H54 (cell line): ENCODE measurements at places on chromosomes 1 and 21.

GRCh38 chr21:46125846-46126301 is 28.0 kb downstream of the COL6A2 start:
- DNase-seq, result no peak

DNA sequence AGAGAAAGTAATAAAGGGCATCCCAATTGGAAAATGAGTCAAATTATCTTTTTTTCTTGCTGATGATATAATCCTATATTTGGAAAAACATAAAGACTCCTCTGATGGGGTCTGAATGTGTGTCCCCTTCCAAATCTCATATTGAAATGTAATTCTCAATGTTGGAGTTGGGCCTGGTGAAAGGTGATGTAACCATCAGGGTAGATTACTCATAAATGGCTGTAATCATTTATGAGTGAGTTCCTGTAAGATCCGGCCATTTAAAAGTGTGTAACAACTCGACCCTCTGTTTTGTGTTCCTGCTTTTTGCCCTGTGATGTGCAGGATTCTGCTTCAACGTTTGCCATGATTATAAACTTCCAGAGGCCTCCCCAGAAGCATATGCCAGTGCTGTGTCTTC is 44.3 kb upstream of the MAP1LC3C start:
- DNase-seq, result no peak

DNA sequence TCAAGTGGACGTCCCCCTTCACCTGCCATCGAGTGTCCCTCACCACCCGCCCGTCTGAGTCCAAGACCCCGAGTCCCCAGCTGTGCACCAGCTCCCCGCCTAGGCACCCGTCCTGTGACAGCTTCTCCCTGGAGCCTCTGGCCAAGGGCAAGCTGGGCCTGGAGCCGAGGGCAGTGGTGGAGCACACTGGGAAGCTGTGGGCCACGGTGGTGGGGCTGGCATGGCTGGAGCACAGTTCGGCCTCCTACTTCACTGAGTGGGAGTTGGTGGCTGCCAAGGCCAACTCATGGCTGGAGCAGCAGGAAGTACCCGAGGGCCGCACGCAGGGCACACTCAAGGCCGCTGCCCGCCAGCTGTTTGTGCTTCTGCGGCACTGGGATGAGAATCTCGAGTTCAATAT is 63.2 kb downstream of the VWA5B1 start:
- DNase-seq, result no peak

DNA sequence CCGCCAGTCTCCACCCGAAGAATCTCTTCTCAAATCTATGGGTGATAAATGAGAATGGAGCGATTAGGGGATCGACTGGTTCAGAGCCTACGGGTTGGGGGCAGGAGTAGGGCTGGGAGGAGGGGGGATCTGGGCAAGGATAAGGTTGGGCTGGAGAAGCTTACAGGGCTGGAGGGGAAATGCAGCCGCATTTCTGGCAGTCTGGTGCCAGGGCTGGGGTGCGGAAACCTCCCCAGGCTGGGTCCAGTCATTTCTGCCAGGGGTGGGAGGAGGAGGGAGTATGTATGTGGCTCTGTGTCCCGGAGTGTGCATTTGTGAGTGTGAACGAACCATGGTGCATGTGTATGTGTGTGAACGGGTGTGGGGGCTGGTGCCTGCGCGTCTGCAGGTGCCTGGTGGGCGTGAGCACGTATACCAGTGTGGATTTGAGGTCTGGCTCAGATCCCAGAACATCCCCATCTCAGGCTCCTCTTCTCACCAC is 10.2 kb downstream of the C1orf216 start:
- no peak for DNase-seq

- no peak for DNase-seq
Measured at GRCh38 chr21:28938726-28939125, 54.0 kb downstream of the LTN1 start.

GRCh38 chr1:68167211-68167610 is 65.1 kb downstream of the WLS start:
- DNase-seq, result no peak

DNA sequence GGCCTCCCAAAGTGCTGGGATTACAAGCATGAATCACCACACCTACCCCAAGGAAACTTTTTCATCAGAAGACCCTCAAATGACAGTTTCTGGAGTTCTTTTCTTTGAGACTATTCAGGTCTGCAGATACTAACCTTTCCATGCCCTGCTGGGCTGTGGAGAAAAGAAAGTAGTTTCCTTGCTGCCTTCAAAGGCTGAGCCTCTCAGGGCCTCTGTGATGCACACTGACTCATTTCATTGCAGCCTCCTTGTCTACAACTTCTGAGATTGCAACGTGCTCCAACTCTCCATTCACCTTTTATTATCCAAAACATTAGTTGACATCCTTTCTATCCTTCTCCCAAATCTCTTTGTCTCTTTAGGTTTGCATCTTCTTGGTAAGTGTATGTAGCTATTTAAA is 8.8 kb upstream of the SAMSN1 start:
- DNase-seq, result no peak

GRCh38 chr1:185463011-185463410 is 146.0 kb upstream of the IVNS1ABP start:
- DNase-seq, result no peak

- no peak for DNase-seq
Measured at GRCh38 chr21:35197992-35198431, 148.9 kb upstream of the RUNX1 start.

DNA sequence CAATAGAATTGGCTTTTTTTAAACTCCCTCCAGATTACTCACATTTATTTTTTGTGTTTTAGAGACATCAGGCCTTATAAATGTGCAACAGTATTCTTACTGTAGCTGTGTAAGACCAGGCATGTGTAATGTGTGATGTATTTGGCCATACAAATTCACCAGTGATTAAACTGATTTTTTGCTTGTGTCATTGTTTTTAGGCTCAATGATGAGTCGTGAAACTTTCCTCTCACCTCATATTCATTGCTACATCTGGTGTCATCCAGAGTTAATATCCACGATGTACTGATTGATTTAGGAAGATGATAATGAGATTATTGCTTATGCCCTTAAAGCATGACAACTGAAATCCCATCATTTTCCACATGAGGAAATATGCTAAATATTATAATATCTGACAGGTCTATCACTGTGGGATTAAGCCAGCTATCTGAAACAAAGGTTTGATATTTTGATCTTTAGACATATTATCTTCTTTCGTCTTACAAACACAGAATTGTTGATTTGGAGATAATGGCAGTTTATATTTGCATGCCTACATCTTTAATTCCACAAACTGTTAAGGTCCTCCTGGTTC is 487.9 kb downstream of the PTBP2 start:
- no peak for DNase-seq

DNA sequence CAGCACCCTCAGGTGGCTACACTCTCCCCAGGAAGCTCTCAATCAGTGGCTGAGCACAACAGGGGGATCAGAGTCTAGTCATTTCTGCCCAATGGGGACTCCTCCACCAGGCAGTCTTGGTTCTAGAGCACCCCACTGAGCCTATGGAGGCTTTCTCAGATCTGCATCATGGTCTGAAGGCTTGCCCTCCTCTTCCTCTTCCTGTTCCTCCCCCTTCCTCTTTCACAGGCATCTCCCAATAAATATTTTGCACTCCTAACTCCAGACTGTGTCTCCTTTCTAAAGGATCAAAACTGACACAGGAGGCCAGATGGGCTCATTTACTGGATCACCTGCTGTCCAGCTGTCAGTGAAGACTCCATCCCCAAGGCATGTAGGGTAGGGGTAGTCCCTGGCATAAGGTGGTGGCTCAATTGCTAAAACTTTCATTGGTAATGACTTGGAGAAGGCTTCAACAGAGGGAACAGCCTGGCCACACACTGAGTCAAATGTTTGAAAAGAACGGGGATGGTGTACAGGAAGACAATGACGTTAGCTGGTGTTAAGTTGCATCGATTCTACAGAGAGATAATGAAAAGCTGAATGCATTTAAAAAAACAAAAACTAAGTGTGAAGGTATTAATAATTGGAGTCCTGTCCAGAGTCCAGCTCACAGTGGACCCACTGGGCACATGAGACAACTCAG is 84.2 kb upstream of the SLC2A1 start:
- no peak for DNase-seq

GRCh38 chr1:220219136-220219442 is 53.2 kb downstream of the RAB3GAP2 start:
- DNase-seq, result no peak

- DNase-seq, result no peak
Measured at GRCh38 chr1:26986658-26987057, 6.8 kb upstream of the TRNP1 start.

- DNase-seq, result no peak
Measured at GRCh38 chr1:226886122-226886901, 15.9 kb downstream of the PSEN2 start.

- peak; percentile 92 for DNase-seq
Measured at GRCh38 chr21:46038871-46039397, 57.4 kb downstream of the COL6A1 start.

DNA sequence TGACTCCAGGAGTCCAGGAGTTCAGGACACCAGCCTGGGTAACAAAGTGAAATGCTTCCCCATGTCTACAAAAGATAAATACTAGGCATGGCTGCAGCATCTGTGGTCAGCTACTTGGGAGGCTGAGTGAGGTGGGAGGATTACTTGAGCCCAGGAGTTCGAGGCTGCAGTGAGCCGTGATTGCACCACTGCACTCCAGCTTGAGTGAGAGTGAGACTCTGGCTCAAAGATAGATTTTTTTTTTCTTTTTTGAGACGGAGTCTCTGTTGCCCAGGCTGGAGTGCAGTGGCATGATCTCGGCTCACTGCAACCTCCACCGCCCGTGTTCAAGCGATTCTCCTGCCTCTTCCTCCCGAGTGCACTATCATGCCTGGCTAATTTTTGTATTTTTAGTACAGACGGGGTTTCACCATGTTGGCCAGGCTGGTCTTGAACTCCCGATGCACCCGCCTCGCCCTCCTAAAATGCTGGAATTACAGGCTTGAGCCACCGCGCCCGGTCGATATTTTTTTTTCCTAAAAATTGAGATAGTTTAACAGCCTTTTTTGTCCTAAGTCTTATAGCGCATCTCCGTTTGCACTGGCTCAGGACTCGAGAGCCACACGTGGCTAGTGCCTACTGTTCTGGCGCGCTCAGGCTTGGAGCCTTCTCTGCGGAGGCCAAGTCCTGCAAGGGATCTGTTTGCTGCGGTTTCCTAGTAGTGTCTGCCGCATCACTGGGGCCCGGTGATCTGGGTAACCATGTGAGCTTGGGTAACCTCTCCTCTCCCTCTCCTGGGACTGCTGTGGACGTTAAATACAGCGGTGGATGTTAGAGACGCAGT is 1.0 kb upstream of the MFN2 start:
- no peak for DNase-seq

- DNase-seq, result no peak
Measured at GRCh38 chr1:34863501-34863900, 4.0 kb upstream of the SMIM12 start.

DNA sequence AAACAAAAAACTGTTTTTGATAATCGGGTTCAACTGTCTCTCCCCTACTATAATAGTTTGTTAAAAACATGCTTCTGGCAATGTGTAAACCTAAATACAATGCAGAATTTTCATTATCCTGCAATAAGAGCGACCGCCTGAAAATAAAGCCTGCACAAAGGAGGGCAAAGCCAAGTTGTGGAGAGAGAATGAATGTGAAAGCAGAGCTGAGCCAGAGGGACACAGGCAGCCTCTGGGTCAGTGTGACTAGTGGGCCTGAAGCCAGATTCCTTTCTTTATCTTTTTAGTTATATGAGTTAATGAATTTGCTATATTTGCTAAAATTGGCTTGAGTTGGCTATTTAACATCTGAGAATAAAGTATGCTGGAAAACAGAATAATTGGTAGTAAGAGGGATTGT is 615.2 kb downstream of the PLA2G4A start:
- DNase-seq, result no peak

- no peak for DNase-seq
Measured at GRCh38 chr1:183678819-183679218, 25.7 kb upstream of the APOBEC4 start.

- no peak for DNase-seq
Measured at GRCh38 chr1:7313826-7314225, 457.3 kb upstream of the VAMP3 start.

DNA sequence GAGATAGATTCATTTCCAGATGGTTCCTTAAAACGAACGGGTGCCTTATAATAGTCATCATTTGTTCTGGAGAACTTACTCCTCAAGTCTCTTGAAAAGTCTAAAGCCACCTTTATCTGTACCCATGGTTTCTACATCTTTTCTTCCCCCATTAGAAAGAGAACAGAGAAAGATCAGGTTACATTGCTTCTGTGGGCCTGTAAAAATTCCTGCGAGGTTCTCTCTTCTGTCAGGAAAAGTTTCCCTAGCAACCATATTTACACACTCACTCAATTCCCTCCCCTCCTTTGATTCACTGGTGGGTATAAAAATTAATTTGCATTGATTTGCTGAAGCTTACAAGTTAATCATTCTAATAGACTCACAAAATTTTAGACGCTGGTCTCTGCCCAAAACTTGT is 6.7 kb downstream of the PHC2 start:
- no peak for DNase-seq

DNA sequence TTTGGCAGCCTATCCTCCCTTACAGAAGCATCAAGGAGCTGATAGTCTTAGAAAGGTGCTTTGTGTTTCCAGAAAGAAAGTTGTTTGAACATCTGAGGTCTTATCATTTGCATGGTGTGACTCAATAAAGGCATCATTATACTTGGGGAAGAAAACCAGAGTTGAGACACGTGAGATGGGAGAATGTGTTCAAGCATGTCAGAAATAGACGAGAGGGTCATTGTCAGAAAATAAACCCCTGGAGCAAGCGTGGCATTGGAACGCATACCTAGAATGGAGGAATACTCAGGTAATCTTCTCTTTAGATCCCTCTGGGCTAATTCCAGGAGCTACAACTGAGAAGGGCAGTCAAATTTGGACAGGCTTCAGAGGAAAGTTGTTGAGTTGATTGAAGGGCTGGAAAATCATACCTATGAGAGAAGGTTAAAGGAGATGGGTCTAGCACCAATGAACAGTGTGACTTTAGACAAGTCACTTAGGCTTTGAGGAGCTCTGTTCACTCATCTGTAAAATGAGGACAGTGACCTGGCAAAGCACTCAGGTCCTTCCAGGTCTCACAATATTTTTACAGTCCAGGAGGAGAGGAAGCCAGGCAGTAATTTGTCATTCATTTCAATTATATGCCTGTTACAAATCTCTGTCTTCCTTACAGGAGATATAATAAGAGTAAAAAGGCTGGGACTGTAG is 101.3 kb upstream of the C1orf21 start:
- no peak for DNase-seq

DNA sequence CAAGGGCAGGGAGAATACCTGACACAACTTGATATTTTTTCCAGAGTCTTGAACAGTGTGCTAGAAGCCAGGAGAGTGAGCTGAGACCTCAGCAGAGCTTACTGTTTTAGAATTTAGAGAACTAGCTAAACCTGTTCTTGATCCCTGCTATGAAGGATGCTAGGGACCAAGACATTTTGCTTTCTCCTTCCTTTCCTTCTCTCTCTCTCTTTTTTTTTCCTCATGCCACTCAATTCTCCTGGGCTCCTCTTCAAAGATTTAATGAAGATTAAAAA is 99.0 kb downstream of the NGF start:
- no peak for DNase-seq
